ENCODE measurements at places on chromosomes 5 and 9. TPM values are rescaled to one million over a fixed set of nuclear protein-coding genes. Genes with fewer than 3 reads are reported as not detected.
A peak's percentile ranks its signal among the peaks of the same experiment; 100 is the strongest.

The HIGD2A gene
- 33.5 TPM for total RNA-seq

The MAT2B gene
- 73.0 TPM for total RNA-seq

The FOXD4 gene
- total RNA-seq, result 0.43 TPM

The PLPP1 gene
- total RNA-seq, result 97.6 TPM

The FAXDC2 gene
- total RNA-seq, result 4.2 TPM

DNA sequence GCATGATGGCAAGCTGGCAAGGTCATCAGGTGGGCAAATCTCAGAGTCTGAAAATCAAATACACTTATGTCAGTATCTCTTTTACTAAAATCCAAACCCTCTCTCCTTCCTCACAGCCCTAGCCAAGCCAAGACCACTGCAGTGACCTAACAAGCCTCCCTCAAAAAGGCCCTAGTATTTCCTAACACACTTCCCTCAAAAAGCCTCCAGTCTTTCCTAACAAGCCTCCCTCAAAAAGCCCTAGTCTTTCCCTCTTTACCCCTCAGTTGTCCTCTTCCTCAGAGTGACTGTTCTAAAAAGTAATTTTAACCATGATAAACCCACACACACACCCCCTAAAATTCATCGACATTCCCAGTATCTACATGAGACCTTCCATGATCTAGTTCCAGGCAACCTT is 140.0 kb downstream of the CDK5RAP2 start:
- DNase-seq, result no peak

- DNase-seq, result no peak
Measured at GRCh38 chr9:87499424-87500017, 1.9 kb downstream of the DAPK1 start.

DNA sequence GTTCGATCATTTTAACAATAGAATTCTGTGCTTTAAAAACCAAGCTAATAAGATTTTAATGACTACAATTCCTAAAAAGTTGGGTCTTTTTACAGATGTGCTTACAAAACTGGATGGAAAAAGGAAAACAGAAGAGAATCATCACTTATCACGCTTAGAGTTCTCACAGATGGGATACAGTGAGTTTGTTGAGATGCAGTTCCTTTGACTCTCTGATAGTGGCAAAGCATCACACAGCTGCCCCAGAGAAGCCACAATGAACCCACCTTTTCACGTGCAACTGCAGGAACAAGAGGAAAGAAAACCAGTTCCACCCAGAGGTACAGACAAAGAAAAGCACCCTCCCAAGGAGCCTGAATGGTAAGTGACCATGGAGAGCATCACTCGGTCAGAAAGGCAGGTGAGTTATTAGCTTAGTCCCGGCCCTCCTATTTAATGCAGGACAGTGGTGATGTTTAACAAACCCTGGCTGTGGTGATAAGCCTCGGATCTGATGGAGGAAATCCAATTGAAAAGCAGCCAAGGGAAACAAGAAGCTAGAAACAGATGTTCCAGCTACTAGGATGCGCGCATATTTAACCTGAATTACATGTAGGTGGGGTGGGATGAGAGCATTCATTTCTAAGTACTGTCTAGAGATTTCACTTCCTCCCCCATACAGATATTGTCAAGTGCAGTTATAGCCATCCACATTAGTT is 167.7 kb downstream of the TARS1 start:
- DNase-seq, result no peak

GRCh38 chr5:148937239-148937638 is 110.8 kb downstream of the ADRB2 start:
- DNase-seq, result no peak

- no peak for DNase-seq
Measured at GRCh38 chr5:67963789-67964519, 251.6 kb upstream of the PIK3R1 start.

DNA sequence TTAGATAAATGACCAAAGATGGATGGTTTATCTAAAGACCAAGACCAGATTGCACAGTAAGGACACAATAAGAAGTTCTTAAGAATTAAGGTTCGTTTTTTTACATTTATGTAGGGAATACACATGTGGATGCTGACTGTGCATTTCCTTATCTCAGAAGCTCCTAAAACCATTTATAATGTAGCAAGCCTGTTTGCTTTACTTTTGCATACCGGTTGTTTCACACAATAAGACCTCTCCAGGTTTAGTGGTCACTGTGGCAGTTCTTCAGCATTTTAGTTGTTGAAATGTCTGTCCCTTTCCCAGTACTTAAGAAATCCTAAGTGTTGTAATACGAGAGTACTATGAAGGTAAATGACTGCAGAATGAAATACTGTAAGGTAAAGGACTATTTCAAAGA is 43.6 kb downstream of the BASP1 start:
- peak; percentile 42 for DNase-seq

- DNase-seq, result no peak
Measured at GRCh38 chr5:35320029-35320428, 89.7 kb upstream of the PRLR start.

Measured in fibroblast of villous mesenchyme (primary cell).